ENCODE measurements at places on chromosomes 11 and 22. TPM values are rescaled to one million over a fixed set of nuclear protein-coding genes. Genes with fewer than 3 reads are reported as not detected.

Gene SCN3B
- total RNA-seq, result 58.1 TPM

Gene CALCB
- total RNA-seq, result 2.6 TPM

Gene JRKL
- 9.0 TPM for total RNA-seq

Gene C11orf21
- total RNA-seq, result 0.27 TPM

Gene GLYATL1
- total RNA-seq, result 1.8 TPM

Gene LRRC56
- 1.5 TPM for total RNA-seq

Gene TMPRSS13
- 0.09 TPM for total RNA-seq

Gene C11orf91
- not detected for total RNA-seq

Gene C11orf16
- total RNA-seq, result not detected

Gene HEPHL1
- not detected for total RNA-seq

Gene OR5T3
- total RNA-seq, result not detected

Gene VPREB3
- total RNA-seq, result not detected

Gene CHRM1
- total RNA-seq, result not detected

Gene SMC1B
- not detected for total RNA-seq

Gene FXYD2
- total RNA-seq, result 2.4 TPM

Gene RTN4R
- 8.0 TPM for total RNA-seq

Gene OTOG
- 0.91 TPM for total RNA-seq

Gene MIOX
- total RNA-seq, result not detected

Gene MMP8
- total RNA-seq, result 0.09 TPM

Gene SLC29A2
- total RNA-seq, result 1.2 TPM

Gene DDI1
- total RNA-seq, result not detected

Gene CCND1
- total RNA-seq, result 20.8 TPM

Gene SCT
- total RNA-seq, result not detected

Gene OR52I1
- total RNA-seq, result not detected

Gene APOL1
- total RNA-seq, result 1.00 TPM

Gene CRYBB2
- total RNA-seq, result not detected
